ENCODE measurements at places on chromosomes 7 and 10.
A peak's percentile ranks its signal among the peaks of the same experiment; 100 is the strongest.

GRCh38 chr10:2963889-2964631 is 103.3 kb upstream of the PFKP start:
- no peak for DNase-seq

DNA sequence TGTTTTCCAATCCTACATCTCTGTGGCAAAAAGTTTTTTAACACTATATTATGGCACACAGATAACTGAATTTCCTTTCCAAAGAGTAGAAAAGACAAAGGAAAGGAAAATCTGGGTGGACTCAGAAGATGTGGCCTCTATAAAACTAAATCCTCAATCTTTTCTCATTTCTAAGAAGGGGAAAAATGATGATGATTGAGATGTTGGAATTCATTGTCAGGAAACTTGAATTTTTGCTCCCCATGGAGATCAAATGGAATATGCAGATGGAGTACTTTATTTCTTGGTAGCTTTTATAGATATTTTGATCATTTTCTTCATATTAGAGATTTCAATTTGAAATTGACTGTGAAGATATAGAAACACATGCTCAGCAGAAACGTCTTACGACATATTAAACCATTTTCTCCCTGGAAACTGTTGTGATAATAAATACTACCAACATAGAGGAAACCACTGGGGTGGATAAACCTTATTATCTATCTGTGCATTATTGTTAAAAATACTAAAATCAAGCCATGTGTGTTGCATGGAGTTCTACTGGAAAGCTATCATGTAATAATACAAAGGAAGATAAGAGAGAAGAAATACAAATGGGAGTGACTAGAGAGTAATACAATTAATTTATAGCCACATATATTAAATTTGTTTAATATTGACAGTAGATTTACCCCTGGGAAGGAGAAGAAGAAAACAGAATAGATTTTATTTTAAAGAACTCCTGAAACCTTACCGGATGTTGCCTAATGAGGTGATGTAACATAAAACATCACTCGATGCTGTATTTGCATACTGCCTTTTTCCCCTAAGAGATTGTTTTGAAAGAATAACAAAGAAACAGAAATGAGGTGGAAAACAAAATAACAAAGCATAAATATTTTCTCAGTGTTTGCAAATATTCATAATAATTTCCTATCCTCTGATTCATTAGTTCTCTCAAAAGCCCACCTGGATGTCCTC is 931.2 kb upstream of the C7orf33 start:
- DNase-seq, result no peak

- no peak for DNase-seq
These were observed 239.6 kb upstream of the SLC26A5 start for GRCh38 chr7:103685646-103686045.

- DNase-seq, result no peak
These were observed 38.7 kb downstream of the KCNH2 start for GRCh38 chr7:150939466-150939865.

DNA sequence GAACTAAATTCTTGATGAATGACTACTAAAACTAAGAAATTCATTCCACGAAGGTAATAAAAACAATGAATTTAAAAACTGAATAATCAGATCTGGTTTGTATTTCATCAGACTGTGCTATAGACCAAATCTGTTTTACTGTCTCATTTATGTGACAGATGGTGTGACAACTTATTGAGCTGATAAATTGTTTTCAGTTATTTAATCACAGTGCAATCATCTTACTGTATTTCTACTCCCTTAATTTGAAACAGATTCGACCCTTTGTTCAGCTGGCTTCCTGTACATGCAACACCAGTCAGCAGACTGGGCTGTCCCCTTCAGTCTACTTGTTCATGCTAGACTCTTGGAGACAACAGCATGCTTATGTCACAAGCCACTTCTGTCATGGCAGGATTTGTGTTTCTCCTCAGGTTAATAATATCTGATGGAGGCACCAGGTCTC is 150.9 kb downstream of the MBL2 start:
- DNase-seq, result no peak

DNA sequence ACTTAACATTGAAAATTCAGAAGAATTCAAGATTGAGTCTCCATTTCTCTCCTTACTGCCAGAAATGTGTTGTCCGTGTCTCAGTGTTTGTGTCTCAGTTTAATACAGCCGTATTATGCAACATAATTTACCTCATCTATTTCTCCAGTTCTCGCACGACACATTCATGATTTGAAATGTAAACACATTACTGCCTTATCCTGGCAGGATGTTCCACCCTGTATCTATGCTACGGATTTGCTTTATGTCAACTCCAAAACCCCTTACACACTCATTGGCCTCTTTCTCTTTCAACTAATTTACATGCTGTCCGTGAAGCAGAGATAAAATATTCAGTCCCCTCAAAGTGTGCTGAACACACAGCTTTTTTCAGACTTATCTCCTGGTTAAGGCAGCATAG is 653.7 kb upstream of the SEMA3D start:
- DNase-seq, result no peak

- DNase-seq, result peak; percentile 23
These were observed at the start of gene NRP1 for GRCh38 chr10:33334153-33334804. Gene NRP1, minus strand, starts transcription at chr10:33334667. Its CDS starts 285 bp downstream, at chr10:33334382.

DNA sequence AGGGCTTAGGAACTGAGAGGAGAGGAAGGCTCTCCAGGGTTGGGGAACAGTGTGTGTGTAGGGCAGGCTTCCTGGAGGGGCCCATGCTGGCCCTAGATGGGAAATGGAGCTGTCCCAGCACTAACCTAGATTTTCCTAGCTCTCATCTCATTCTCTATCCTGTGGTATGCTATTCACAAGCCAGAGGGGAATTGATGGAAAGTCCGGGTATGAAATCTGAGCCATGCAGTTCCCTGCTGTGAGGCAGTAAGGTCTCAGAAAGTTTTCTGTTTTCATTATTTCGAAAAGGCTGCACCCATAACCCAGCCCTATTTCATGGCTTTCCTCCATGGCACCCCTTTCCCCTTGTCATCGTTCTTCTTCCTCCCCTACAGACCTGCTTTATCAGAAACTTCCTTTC is 220.3 kb downstream of the RPS24 start:
- no peak for DNase-seq

- DNase-seq, result no peak
These were observed 201.4 kb upstream of the AGK start for GRCh38 chr7:141349804-141350203.

- no peak for DNase-seq
These were observed 258.9 kb upstream of the NPY start for GRCh38 chr7:24025094-24025493.

DNA sequence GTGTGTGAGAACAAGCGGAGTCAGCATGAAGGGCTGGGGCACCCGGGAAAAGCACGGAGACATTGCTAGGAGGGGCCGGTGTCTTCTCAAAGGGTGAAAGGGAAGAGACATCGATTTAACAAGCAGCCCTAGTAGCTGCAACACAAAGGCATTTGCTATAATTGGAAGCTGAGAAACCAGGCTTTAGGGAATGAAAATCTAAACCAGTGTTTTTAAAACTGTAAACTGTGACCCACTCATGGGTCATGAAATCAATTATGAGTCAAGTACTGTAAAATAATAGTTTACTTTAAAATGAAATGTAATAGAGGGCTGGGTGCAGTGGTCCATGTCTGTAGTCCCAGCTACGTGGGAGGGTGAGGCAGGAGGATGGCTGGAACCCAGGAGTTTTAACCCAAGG is 128.7 kb upstream of the RHEB start:
- DNase-seq, result no peak

- DNase-seq, result peak; percentile 63
These were observed at the start of gene SERPINE1 for GRCh38 chr7:101126651-101127459. Gene SERPINE1, plus strand, starts transcription at chr7:101127104. Its CDS starts 1,290 bp downstream, at chr7:101128394.

DNA sequence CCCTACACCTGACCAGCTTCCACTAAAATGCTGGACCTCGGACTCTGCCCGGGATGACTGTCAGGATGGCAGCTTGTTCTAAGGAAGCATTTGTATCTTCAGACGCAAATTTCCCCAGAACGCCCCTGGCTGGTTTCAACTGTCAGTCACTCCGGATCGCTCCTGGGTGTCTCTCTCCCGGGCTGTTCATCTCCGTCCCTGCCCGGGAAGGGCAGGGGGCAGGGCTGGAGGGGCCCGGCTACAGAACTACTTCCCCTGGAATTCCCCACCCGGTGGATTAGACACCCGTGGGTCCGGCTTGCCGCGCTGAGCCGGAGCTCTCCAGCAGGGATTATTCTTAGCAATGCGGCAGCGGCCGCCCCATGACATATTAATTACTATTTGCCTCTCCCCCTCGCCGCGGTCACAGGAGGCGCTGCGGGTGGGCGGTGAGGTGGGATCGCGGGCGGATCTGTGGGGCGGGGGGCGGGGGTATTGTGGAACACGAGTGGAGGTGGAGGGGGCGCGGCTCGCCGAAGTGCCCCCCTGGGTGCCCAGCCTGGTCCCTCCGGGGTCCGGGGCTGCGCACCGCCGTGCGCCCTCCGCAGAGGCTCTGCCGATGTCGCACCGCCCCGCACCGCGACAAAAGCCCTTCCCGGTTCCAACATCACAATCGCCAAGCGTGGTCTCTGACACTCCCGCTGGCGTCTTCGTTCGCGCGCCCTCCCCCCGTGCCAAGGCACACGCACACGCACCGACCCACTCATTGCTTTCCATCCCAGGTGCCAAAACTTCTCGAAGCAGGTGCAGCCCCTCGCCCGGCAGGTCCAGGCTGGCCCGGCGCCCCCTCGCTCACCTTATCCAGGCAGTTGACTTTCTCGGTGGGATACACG is 276.1 kb upstream of the NEBL start:
- DNase-seq, result peak; percentile 49

DNA sequence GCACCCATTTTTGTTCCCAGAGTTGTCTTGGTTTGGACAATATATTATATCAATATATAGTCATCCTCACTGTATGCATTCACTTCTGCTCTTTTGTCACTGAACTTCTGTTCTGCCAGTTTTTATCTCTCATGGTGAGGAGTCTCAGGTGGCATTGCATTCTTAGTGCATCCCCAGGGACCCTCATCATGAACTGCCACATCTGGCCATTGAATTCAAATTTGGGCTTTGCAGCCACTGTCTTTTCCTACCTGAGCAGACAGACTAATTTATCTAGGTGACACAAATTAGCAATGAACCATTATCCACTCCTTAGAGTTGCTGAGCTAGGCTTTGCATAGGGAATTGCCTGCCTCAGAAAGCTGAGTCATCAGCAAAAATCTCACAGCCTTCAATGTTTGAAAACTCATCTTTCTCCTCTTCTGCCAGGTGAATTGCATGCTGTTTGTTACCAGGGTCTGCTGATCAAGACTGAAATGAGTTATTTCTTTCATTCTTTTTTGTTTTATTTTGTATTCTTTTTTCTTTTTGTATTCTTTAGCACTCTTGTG is 316.8 kb upstream of the MTPN start:
- DNase-seq, result no peak

DNA sequence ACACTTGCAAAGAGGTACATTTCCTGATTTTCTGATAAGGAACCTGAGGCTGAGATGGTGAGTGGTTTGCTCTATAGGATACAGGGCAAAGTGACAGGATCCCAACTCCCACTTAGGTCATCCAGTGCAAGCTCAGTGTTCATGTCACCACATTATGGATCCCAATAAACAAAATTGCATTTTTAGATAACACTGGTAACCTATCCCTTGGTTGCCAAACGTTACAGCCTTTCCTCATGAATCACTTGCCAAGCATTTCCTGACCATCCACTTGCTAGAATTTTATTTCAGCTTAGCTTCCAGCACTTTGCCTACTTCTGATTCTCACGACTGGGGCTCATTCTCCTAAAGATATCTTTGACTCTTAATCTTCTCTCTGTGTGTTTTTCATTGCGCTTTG is 131.4 kb upstream of the ODAD2 start:
- no peak for DNase-seq

DNA sequence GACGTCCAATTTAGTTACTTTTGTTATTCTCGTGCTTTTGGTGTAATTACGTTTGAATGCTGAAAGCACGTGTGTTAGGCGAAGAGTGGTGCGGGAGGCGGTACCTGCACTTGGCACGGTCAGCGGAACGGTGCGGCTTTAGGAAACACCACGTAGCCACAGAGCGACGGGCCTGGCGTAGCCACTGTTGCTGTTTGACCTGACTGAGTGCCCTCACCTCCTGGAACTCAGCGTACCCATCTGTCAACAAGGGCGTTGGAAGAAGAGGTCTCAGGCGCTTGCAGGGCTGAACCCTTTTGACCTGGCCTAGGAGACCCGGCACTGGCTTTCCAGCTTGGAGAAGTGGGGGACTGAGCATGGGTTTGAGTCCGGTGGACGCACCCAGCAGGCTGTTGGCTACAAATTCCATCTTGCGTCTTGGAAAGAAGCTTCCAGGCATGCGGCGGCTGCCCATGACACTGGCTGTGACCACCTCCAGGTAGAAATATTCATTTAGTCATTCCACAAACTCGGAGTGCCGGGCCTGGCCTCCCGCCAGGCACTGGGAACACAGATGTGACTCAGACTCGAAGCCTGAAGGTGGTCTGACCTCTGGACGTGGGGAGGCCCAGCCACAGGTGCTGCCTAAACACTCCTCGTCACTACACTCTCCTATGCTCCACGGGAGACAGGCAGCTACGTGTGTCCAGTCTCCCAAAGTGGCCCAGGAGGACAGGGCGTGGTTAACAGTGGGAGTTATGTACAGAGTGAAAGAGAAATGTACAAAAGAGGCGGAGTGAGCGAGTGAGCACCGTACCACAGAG is 22.2 kb downstream of the FAM20C start:
- no peak for DNase-seq

DNA sequence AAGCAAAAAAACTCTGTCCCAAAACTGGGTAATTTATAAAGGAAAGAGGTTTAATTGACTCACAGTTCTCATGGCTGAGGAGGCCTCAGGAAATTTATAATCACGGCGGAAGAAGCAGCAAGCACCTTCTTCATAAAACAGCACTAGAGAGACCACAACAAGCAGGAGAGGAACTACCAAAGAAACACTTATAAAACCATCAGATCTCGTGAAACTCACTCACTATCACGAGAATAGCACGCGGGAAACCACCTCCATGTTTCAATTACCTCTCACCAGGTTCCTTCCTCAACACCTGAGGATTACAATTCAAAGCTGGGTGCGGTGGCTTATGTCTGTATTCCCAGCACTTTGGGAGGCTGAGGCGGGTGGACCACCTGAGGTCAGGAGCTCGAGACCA is 48.5 kb downstream of the PDIA4 start:
- no peak for DNase-seq

- DNase-seq, result no peak
These were observed 34.7 kb downstream of the MRPS24 start for GRCh38 chr7:43834463-43835251.

GRCh38 chr7:84583331-84583730 is 388.7 kb upstream of the SEMA3A start:
- no peak for DNase-seq

DNA sequence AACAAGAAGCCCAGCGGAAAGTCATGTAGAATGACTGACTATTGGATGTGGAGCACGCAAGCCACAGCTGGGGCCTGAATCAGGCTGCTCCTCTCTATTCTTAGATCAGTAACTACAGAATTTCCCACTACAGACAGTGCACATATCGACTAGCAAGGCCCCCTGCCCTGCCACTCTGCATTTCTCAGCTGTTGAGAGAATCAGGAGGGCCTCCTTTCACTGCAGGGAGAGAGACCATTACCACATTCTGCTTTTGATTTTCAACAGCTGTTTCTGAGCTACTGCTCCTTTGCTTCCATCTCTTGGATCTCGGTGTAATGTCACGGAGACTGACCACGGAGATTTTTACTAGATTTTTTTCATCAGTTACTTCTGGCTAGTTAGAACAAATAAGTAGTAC is 73.8 kb downstream of the PON1 start:
- DNase-seq, result no peak

- no peak for DNase-seq
These were observed 7.1 kb downstream of the CCSER2 start for GRCh38 chr10:84335516-84335915.
